ENCODE measurements at places on chromosomes 5 and 9. TPM values are rescaled to one million over a fixed set of nuclear protein-coding genes. Genes with fewer than 3 reads are reported as not detected.
A peak's percentile ranks its signal among the peaks of the same experiment; 100 is the strongest.

The NME5 gene
- not detected for total RNA-seq

DNA sequence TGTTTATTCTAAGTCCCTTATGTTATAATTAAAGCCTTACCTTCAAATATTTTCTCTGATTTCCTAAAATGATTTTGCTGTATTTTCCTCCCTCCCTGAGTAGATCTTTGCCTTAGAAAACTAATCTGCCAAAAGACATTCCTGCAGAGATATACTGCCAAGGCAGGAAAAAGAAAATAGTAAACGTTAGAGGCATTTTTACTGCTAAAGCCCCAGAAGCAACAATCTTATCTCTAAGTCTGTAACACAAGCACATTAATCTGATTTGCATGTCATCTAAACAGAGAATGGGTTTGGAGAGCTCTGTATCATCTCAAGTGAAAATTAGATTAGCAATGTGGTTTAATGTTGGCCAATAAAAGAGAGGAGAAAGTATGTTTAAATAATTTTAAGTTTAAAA lies 847.7 kb downstream of the MAT2B start:
- no peaks in the 10 kb centered on the region for H3K4me1 ChIP-seq
- H3K27me3 ChIP-seq: no peaks in the 10 kb centered on the region
- DNase-seq: no peak

- H3K4me1 ChIP-seq: no peaks in the 10 kb centered on the region
- H3K27ac ChIP-seq: no peak overlapping the region
- H3K4me3 ChIP-seq: no peak overlapping the region
Measured at GRCh38 chr5:133742431-133742988, 130.2 kb upstream of the FSTL4 start.

GRCh38 chr5:73564675-73565074 lies 764 bp downstream of the ANKRA2 start:
- H3K27me3 ChIP-seq: no peaks in the 10 kb centered on the region
- DNase-seq: no peak
- peak overlapping the region; percentile 95 for H3K4me3 ChIP-seq
- H3K36me3 ChIP-seq: peaks cover 21% of the 10 kb centered on the region
- peaks cover 32% of the 10 kb centered on the region for H3K4me1 ChIP-seq

GRCh38 chr9:115042781-115043509 lies 75.0 kb downstream of the TNC start:
- H3K4me3 ChIP-seq: peak overlapping the region; percentile 1
- H3K36me3 ChIP-seq: peaks cover 4% of the 10 kb centered on the region
- H3K27ac ChIP-seq: peak overlapping the region; percentile 78
- peak; percentile 7 for DNase-seq
- peaks cover 47% of the 10 kb centered on the region for H3K4me1 ChIP-seq
- H3K27me3 ChIP-seq: peaks cover 17% of the 10 kb centered on the region

- peaks cover 5% of the 10 kb centered on the region for H3K4me1 ChIP-seq
- no peak for DNase-seq
- H3K27ac ChIP-seq: no peak overlapping the region
- H3K27me3 ChIP-seq: no peaks in the 10 kb centered on the region
- no peak overlapping the region for H3K4me3 ChIP-seq
Measured at GRCh38 chr9:137269231-137269772, 8.2 kb upstream of the TOR4A start.

DNA sequence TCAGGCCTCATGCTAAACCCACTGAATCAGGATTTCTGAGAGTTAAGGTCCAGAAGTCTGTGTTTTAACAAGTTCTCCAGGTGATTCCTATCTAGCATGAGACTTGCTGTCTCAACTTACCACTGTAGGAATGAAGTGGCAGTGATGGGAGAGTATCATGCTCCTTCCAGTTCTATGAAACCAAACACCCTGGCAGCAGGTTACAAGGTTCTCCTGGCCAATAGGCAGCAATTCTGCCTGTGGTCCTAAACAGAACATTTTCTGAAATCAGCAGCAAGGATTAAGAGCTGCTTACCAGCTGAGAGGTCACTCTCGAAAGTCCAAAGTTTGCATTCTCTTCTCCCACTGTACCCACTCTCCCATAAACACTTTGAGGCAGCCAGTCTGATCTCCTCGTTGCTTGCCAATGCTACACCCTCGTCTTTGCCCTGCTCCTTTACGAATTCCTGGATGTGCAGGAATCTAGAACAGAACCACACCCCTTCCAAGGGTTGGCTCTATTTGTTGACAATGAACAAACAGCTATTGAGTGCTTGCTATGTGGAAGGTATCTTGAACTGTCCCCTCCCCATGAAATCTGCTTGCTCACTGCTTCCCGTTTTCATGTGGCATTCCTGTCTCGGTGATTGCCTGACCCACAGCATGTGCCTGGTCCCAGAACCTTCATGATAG lies 100.5 kb downstream of the TMEM174 start:
- no peak overlapping the region for H3K4me3 ChIP-seq
- no peaks in the 10 kb centered on the region for H3K4me1 ChIP-seq
- H3K27ac ChIP-seq: no peak overlapping the region
- DNase-seq: no peak
- no peaks in the 10 kb centered on the region for H3K36me3 ChIP-seq
- peaks cover 19% of the 10 kb centered on the region for H3K27me3 ChIP-seq

GRCh38 chr9:79572032-79572607 lies 355 bp downstream of the TLE4 start:
- peaks cover 43% of the 10 kb centered on the region for H3K4me1 ChIP-seq
- no peak overlapping the region for H3K4me3 ChIP-seq
- peaks cover 17% of the 10 kb centered on the region for H3K36me3 ChIP-seq
- H3K27me3 ChIP-seq: peaks cover 11% of the 10 kb centered on the region
- peak; percentile 30 for DNase-seq

GRCh38 chr9:30723656-30724055 lies 1660.8 kb upstream of the ACO1 start:
- no peaks in the 10 kb centered on the region for H3K4me1 ChIP-seq
- H3K27me3 ChIP-seq: no peaks in the 10 kb centered on the region
- no peak overlapping the region for H3K4me3 ChIP-seq

GRCh38 chr5:64680289-64680688 lies 10.0 kb upstream of the SHISAL2B start:
- H3K27me3 ChIP-seq: peaks cover 8% of the 10 kb centered on the region
- no peak overlapping the region for H3K27ac ChIP-seq
- H3K36me3 ChIP-seq: no peaks in the 10 kb centered on the region
- no peak overlapping the region for H3K4me3 ChIP-seq

The LEAP2 gene
- 3.9 TPM for total RNA-seq

The SLC1A3 gene
- not detected for total RNA-seq

Data from activated T-helper 1 cell treated with anti-CD3 and anti-CD28 coated beads, Interleukin-12 subunit alpha, Interleukin-12 subunit beta, Interleukin-2, Interleukin-4 antibody, amounts not matched to agents 30 ng/mL and 10 ng/mL and 1 ng/mL, durations not matched to agents 14 hours and 24 hours and 36 hours (primary cell).